Sigmoid colon (tissue), 7 donors: ENCODE measurements at places on chromosomes 1 and 21. TPM values are rescaled to one million over a fixed set of nuclear protein-coding genes. Genes with fewer than 3 reads are reported as not detected.

The LCE1B gene
- not detected for polyA plus RNA-seq

The PAPPA2 gene
- under 0.01 TPM for polyA plus RNA-seq

- H3K27ac ChIP-seq, result no peak overlapping the region
- H3K36me3 ChIP-seq, result no peaks in the 10 kb centered on the region
- no peak for DNase-seq
- H3K27me3 ChIP-seq, result no peaks in the 10 kb centered on the region
- no peaks in the 10 kb centered on the region for H3K4me1 ChIP-seq
Measured at GRCh38 chr1:98735756-98736155, 74.2 kb downstream of the SNX7 start.

- no peaks in the 10 kb centered on the region for H3K36me3 ChIP-seq
- H3K27ac ChIP-seq, result no peak overlapping the region
- no peak for DNase-seq
- H3K4me3 ChIP-seq, result no peak overlapping the region
- H3K4me1 ChIP-seq, result no peaks in the 10 kb centered on the region
Measured at GRCh38 chr1:181595234-181595633, 111.9 kb downstream of the CACNA1E start.

GRCh38 chr21:34187935-34188334 is 114.6 kb downstream of the MRPS6 start:
- H3K4me1 ChIP-seq, result no peaks in the 10 kb centered on the region
- DNase-seq, result no peak
- H3K4me3 ChIP-seq, result no peak overlapping the region
- H3K27ac ChIP-seq, result no peak overlapping the region
- H3K36me3 ChIP-seq, result no peaks in the 10 kb centered on the region

GRCh38 chr1:62876535-62876934 is 92.6 kb downstream of the ATG4C start:
- DNase-seq, result no peak
- H3K4me3 ChIP-seq, result no peak overlapping the region
- no peaks in the 10 kb centered on the region for H3K36me3 ChIP-seq
- no peaks in the 10 kb centered on the region for H3K27me3 ChIP-seq
- H3K4me1 ChIP-seq, result no peaks in the 10 kb centered on the region

- H3K4me1 ChIP-seq, result no peaks in the 10 kb centered on the region
- H3K27ac ChIP-seq, result no peak overlapping the region
- no peak for DNase-seq
- no peak overlapping the region for H3K4me3 ChIP-seq
- H3K36me3 ChIP-seq, result no peaks in the 10 kb centered on the region
Measured at GRCh38 chr1:57889676-57890320, 465.9 kb upstream of the DAB1 start.

DNA sequence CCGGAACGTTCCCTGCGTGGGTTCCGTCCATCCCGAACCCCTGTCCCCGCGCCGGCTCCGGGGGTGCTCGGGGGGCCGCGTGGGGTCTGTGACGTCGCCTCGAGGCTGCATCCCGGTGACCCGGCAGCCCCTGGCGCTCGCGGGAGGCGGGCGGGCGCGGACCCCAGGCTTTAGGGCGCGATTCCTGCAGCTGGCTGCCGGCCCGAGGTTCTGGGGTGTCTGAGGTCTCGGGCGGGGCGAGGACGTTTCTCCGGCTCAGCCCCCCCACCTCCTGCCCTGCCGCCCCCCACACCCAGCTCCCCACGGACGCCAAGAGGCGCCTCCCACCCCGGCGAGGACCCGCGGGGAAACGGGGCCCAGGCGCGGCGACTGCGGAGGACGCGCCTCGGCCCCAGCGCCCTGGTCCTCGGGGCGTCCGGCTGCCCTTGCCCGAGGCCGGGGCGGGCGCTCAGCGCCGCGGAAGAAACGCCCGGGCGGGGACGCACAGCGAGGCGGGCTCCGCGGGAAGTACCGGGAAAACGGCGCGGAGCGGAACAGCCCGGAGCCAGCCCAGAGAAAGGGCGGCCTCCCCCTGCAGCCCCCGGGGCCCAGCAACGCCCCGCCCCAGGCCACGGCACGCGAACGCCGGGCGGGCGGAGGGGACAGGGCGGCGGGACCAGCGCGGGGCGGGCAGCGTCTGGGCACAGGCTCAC is 1.3 kb upstream of the PCBP3 start:
- peaks cover 10% of the 10 kb centered on the region for H3K4me1 ChIP-seq
- no peaks in the 10 kb centered on the region for H3K27me3 ChIP-seq
- peak overlapping the region; percentile 49 for H3K4me3 ChIP-seq
- H3K36me3 ChIP-seq, result no peaks in the 10 kb centered on the region
- H3K27ac ChIP-seq, result peak overlapping the region; percentile 57
- no peak for DNase-seq

The ACTA1 gene
- polyA plus RNA-seq, result 1.1 TPM

GRCh38 chr1:101181930-101182329 is 54.9 kb upstream of the S1PR1 start:
- no peak overlapping the region for H3K4me3 ChIP-seq
- no peak for DNase-seq
- H3K4me1 ChIP-seq, result no peaks in the 10 kb centered on the region
- H3K27me3 ChIP-seq, result no peaks in the 10 kb centered on the region

GRCh38 chr21:38223893-38224540 is 32.8 kb upstream of the KCNJ15 start:
- H3K4me1 ChIP-seq, result no peaks in the 10 kb centered on the region
- no peaks in the 10 kb centered on the region for H3K36me3 ChIP-seq
- no peak for DNase-seq
- no peaks in the 10 kb centered on the region for H3K27me3 ChIP-seq
- no peak overlapping the region for H3K4me3 ChIP-seq

- no peaks in the 10 kb centered on the region for H3K4me1 ChIP-seq
- H3K27me3 ChIP-seq, result no peaks in the 10 kb centered on the region
- H3K27ac ChIP-seq, result no peak overlapping the region
Measured at GRCh38 chr1:233261695-233262094, 33.8 kb downstream of the PCNX2 start.

The MNDA gene
- 4.8 TPM for polyA plus RNA-seq

DNA sequence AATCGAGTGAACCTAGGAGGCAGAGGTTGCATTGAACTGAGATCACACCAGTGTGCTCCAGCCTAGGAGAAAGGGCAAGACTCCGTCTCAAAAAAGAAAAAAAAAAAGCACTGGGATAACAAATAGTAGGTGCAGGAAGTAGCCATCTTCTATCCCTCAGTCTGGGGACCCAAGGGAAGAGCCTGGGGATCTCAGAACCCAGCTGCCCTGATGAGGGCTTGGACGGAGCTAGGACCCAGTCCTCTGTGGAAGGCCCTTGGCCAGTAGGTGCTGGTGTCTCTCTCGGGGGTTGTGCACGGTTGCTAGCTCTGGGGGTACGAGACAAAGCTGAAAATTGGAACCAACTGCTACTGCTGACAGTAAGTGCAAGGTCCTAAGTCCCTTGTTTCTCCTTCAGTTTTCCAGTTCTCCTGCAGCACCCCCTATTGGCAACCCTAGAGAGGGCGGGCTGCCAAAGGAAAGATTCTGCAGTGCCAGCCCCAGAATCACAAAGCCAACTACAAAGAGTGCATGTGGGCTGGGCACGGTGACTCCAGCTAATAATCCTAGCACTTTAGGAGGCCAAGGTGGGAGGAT is 57.6 kb upstream of the KIF1B start:
- H3K4me1 ChIP-seq, result no peaks in the 10 kb centered on the region
- DNase-seq, result no peak
- H3K4me3 ChIP-seq, result no peak overlapping the region

- DNase-seq, result peak; percentile 90
- H3K36me3 ChIP-seq, result no peaks in the 10 kb centered on the region
- H3K27me3 ChIP-seq, result no peaks in the 10 kb centered on the region
- peaks cover 2% of the 10 kb centered on the region for H3K4me1 ChIP-seq
- H3K4me3 ChIP-seq, result no peak overlapping the region
Measured at GRCh38 chr1:116847688-116848531, 61.8 kb upstream of the PTGFRN start.

The SLAMF1 gene
- 6.1 TPM for polyA plus RNA-seq

GRCh38 chr1:170217517-170218256 is 71.9 kb downstream of the NTMT2 start:
- no peaks in the 10 kb centered on the region for H3K27me3 ChIP-seq
- no peak overlapping the region for H3K27ac ChIP-seq
- H3K4me1 ChIP-seq, result peaks cover 7% of the 10 kb centered on the region
- no peak for DNase-seq
- no peaks in the 10 kb centered on the region for H3K36me3 ChIP-seq
